ENCODE measurements at places on chromosomes 11 and 22.

DNA sequence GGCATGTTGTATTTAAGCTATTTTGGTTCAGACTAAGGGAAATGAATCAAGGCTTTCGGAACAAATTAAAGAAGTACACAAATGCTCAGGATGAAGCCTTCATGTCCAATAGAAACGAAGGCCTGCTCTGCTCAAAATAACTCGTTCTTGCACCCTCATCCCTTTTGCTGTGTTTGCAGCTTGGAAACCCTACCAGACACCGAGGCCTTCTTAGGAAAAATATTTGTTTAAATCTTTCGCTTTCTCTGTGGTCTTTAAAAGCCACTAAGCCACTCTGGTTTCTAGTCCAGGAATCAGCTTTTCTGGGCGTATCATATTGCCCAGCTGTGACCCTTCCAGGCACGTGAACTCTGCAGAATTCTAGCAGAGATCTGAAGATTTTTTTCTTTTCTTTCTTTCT lies 60.9 kb upstream of the HSPA8 start:
- DNase-seq = no peak

DNA sequence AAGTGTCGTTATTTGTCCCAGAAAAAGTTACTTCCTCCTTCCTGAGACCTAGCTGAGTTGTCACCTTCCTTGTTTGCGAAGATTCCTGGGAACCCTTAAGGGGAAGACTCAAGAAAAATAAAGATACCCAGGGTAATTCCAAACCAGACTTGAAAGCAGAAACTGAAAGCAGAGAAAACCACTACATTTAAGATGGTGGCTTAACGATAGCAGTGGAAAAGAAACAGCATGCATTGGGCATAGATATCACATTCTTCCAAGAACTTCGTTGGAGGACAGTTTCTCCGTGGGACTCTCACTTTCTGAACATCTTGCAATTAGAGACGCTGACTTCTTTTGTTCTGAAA lies 89.1 kb downstream of the FAM76B start:
- no peak for DNase-seq

DNA sequence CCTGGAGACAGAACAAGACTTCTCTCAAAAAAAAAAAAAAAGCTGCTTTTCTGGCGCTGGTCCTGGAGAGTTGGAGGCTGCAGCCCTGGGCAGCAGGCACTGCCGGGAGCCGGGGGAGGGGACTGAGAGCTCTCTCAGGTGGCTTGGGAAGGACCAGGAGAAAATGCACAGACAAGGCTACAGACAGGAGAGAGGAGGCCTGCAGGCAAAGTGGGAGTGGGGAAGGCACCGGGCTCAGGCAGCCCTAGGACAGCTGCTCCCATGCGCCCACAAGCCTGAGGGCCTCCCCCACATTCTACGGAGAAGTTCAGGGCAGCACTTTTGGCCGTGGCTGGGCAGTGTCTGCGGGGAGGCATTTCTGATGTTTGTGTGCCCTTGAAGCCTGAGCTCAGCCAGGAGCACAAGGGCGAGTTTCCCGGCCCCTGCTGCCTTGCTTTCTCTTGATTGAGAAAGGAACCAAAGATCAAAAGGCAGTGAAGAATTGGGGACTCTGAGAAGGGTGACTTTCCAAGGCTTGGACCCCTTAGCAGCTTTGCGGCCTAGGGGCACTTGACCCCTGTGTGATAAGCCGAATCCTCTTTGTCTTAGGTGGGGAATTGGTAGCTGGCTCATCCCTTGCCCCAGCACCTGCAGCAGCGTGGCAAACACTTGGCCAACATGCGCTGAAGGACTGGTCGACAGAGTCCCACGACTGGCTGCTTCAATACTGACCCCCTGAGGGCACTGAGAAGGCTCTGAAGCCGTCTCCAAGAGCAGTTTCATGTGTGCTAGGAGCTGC lies 35.3 kb downstream of the PPM1F start:
- DNase-seq = no peak

- no peak for DNase-seq
Observed at GRCh38 chr11:16805938-16806337, 67.5 kb downstream of the C11orf58 start.

DNA sequence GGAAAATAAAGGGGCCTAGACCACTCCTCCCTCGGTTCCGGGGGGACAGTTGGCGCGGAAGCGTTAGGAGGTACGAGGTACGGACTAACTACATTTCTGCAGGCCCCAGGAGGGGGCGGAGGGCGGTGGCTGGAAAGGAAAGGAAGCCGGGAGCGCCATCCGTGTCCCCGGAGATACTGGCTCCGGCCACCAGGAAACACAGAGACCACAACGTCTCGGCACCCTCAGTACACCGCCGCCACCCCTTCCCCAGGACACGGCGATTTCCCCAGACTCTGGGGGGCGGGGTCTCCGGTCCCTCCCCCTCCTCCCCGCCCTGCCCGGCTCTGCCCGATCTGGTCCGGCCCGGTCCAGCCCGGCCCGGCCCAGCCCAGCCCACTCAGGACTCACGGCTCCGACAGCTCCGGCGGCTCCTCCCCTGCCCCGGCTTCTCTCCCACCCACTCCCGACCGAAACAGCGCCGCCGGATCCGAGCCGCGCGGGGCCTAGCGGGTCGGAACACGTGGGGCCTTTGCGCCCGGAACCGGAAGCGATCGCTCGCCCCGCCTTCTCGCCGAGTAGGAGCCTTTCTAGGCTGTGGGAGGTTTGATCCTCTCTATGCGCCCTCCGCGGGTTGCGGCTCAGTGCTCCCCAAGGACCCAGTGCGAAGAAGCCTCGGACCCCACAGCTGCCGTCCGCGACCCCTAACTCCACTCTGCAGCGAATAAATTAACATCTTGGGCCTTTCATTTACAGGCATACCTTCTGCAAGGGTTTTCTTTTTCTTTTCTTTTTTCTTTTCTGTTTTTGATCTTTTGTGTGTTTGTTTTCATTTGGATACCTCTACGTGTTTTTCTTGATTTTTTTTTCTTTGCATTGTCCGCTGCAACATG lies at the start of gene ZNF202:
ZNF202 (minus strand) TSS at position 502 of the 872 bp plus-strand sequence. CDS start 10,772 bp downstream, outside the sequence.
- DNase-seq = peak; percentile 81

- no peak for DNase-seq
Observed at GRCh38 chr11:45772449-45772774, 32.5 kb upstream of the SLC35C1 start.

DNA sequence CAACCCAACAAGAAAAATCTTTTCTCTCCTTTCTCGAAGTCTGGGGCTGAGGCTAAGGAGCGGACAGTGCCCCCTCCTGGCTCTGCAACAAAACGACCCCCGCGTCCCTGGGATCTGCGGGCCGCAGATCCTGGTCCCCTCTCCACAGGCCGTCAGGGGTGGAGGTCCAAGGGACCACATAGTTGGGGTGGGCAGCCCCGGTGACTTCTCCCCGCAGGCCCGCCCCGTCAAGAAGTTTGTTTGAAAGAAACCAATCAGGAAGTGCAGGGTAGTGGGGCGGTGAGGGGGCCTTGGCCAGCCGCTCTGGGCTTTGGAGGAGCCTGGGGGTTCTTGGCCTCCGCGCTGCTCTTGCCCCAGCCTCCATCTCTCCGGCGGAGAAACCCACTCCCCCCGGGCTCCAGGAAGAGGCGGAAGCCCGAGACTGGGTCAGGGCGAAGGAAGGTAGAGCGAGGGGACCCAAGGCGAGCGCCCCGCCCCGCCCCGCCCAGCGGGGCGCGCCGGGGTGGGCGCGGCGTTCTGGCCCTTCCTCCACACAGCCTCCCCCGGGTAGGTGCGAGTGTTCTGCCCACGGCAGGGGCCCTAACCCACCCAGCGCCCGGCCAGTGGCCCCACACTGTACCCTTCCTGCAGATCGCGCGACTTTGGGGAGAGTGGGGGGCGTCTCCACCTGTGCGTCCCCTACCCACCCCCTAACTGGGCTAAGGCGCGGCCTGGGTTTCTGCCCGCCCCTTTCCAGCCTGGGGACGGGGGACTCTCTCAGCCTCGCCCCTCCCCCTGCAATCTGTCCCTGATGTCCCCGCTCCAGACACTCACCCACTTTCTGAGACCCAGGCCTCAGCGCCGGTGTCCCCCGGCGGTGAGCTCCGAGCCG lies 1.3 kb downstream of the TP53I11 start:
- no peak for DNase-seq

GRCh38 chr22:46090036-46090591 lies 60.2 kb upstream of the PPARA start:
- no peak for DNase-seq

DNA sequence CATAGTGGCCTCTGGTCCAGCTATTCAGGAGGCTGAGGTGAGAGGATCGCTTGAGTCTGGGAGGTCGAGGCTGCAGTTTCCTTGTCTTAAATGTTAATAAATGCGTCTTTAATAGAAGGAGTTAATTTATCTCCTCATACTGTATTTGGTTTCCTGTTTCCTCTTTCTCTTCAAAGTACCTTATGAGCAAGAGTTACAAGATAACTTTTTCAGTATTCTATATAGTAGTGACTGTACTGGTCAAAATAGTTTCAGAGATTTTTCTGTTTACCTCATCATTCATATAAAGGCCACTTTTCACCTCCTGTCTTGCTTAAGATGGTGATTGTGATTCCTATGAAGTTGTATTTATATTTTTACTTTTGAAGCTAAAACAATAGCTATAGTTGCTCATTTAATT lies 50.9 kb downstream of the MCAM start:
- DNase-seq = no peak

DNA sequence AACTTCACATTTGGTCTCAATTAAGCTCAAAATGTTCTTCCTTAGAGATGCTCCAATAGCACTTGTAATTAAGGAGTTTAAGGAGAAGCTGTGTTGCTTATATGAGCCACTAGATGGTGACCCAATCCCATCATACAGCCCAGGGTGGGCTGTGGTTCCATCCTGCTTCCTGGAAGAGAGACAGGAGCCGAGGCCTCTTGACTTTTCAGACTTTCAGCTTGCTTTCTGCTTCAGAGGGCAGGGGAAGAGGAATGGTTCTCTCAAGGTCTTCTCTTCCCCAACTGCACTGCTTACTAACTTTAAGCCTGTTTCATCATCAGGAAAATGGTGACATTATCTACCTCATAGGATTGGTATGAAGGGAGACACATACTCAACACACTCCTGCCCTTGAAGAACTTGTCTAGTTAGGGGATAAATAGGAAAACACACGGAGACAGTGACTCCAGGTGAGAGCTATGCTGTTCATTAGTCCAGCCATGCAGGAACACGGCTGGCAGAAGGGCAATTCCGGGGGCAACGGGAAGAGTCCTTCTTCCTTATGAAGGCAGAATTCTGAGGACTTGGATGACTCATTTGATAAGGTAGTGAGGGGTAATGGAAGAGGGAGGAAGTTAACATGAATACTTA lies 20.1 kb downstream of the TMEM218 start:
- no peak for DNase-seq

DNA sequence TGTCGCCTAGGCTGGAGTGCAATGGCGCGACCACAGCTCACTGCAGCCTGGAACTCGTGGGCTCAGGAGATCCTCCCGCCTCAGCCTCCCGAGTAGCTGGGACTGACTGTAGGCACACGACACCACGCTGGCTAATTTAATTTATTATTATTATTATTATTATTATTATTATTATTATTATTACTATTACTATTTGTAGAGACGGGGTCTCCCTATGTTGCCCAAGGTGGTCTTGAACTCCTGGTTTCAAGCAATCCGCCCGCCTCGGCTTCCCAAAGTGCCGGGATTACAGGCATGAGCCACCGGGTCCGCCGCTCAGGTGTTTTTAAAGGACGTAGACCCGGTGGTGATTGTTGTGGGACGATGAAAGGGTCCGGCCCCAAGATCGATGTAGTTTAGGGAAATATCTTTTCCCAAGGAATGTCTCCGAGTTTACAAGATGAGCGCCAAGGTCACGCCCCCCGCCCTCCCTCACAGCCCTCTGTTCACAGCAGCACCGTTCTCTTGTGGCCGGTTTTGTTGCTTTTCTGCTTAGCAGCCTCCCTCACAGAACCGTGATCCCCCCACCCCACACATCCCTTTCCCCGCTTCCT lies 728 bp upstream of the POGLUT3 start:
- no peak for DNase-seq

- no peak for DNase-seq
Observed at GRCh38 chr11:84719935-84720577, 907.1 kb downstream of the DLG2 start.

- no peak for DNase-seq
Observed at GRCh38 chr11:20364341-20364792, 853 bp downstream of the HTATIP2 start.

DNA sequence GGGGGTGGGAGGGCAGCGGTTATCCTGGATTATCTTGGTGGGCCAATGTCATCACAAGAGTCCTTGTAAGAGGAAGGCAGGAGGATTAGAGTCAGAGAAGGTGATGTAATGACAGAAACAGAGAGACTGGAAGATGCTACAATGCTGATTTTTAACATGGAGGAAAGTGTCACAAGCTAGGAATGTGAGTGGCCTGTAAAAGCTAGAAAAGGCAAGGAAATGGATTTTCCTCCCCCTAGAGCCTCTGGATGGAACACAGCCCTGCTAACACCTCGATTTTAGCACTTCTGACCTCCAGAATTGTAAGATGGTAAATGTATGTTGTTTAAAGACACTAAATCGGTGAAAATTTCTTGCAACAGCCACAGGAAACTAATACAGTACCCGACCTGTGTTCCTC lies 109.3 kb downstream of the MN1 start:
- DNase-seq = no peak

GRCh38 chr11:64250415-64251015 lies 815 bp upstream of the PLCB3 start:
- no peak for DNase-seq

DNA sequence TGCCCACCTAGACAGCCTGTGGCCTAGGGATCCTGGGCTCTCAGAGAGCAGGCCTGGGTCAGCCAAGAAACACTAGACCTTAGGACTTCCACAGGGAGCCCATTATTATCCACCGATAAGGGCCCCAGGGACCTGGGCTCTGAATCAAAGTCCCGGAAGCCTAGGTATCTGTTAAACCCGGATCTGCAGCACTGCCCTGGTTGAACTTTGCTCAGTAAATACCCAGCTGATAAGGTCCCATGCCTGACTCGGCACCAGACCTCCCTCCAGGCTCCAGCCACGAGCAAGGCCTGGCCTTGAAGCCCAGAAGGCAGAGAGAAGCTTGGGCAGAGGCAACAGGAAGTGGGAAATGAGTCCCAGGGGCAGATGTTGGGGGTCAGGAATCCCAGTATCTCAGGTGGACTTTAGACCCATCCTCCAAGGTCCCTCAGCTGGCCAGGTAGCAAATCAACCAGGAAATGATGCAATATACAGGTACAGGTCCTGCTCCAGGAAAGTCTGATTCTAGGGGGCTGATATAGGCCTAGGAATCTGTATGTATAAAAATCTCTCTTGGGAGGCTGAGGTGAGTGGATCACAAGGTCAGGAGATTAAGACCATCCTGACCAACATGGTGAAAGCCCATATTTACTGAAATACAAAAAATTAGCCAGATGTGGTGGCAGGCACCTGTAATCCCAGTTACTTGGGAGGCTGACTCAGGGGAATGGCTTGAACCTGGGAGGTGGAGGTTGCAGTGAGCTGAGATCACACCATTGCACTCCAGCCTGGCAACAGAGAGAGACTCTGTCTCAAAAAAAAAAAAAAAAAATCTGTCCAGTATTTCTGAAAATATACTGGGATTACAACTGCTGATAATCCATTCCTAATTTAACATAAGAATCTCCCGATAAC lies 18.7 kb downstream of the POU2AF1 start:
- no peak for DNase-seq

All from stimulated activated CD8-positive, alpha-beta memory T cell treated with anti-CD3 and anti-CD28 coated beads, Interleukin-4, amount 100 ng/mL, for 4 hours (primary cell).